NCI-H1105 treated with DMSO at 0.1 percent for 48 hours (cell line): ENCODE measurements at places on chromosomes 1 and 21.

DNA sequence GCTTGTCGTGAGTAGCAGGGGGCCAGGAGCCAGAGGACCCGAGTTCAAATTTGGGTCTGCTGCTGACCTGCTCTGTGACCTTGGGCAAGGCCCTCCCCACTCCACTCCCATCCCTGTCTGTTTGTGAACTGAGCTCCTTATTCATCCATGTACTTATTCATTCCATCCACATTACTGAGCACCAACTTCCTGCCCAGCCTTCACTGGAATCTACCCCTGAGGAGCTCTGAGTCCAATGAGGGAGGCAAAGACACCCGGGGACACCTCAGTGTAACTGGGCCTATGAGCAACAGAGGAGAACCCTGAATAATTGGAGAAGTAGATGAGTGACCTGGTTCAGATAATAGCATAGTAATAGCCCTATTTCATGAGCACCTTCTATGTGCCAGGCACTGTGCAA lies 8.9 kb downstream of the BSND start:
- DNase-seq = no peak

- no peak for DNase-seq
Measured at GRCh38 chr1:15508700-15509487, 15.1 kb downstream of the CASP9 start.

DNA sequence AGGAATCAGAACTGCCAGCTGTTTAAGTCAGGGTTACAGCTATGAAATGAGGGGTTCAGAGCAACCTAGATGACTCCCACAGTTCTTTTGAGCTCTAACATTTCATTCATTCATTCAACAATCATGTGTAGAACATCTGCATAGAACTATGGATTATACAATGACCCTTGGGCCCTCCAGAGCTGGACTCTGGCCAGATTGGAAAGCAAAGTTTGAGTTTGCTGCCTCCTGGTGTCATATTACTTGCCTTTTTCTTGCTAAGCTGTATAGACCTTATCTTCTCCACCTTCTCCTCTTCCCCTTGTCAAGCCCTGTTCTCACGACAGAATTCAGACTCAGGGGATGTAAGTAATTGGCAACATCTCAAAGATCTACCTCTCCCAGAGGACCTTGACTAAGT lies 4.0 kb downstream of the CASQ2 start:
- DNase-seq = peak; percentile 52

DNA sequence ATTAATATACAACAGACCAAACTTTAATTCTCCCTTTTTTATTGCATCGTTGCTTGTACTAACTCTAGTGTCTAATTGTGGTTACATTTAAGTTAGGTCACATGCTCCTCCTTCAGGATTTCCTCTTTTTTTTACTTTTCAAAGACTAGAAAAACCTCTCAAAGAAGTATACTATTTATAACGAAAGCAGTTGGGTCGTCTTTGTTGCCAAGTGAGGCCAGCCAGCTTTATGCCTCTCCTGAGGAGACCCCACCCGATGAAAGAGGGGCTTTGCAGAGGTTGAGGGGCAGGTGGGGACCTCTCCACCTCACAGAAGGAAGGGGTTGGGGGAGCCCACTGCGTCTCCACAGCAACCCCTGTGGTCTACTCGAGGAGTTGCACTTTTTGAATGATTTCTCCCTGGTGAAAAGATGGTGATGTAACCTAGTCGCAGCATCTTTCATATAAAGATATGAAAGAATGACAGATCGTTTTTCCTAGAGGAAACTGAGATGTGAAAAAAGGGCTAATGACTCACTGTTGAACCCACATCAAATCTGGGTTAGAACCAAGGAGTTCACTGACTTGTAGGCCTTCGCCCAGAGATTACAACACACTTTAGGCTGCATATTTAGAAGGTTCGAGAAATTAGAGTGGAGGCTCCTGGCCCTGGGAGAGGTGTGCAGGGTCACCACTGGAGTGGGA lies 6.4 kb downstream of the TGFB2 start:
- DNase-seq = no peak

DNA sequence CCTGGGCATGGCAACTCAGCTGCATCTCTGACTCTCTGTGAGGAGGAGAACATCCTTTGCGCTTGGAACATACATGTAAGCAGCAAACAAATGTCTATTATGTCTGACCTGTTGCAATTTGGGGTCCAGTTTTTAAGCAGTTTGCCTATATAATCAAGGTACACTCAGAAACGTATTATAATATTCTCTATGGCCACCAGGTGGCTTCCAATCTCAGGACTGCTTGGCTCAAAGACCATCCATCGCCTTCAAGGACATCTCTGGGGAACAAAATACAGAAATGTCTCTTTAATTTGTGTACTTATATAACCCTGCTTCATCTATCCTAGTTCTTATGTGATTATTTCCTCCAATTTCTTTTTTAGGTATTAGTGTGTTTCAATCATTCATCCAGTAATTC lies 227.2 kb downstream of the OLFM3 start:
- peak; percentile 20 for DNase-seq

DNA sequence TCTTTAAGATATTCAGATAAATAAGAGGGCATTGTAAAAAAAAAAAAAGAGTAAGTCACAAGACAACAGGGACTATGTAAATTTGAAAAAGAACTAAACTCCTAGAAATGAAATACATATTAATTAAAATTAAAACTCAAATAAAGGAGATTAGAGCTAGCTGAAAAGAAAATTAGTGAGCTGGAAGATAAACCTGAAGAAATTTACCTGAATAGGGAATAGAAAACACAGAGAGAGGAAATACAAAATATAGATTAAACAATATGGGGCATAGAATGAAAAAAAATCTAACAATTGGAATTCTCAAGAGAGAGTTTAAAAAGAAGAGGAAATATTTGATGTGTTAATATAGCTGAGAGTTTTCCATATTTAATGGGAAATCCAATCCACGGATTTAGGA lies 35.6 kb upstream of the TADA1 start:
- no peak for DNase-seq

DNA sequence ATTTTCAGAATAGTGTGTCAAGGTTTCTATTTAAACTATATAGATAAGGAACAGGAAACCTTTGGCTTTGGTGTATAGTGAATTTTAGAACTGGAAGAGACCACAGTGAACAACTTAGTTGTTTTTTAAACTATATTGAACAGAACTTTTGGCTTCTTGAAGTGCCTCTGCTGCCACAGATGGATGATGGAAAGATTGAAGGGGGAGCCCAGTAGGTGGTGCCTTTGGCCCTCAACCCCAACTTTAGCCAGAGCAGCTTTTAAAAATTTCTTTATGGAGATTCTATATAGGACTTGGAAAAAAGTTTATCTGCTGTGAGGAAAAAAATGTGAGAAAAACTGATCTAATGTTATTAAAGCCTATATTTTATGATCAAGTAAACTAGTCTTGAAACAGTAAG lies 50.2 kb downstream of the SWT1 start:
- DNase-seq = no peak

DNA sequence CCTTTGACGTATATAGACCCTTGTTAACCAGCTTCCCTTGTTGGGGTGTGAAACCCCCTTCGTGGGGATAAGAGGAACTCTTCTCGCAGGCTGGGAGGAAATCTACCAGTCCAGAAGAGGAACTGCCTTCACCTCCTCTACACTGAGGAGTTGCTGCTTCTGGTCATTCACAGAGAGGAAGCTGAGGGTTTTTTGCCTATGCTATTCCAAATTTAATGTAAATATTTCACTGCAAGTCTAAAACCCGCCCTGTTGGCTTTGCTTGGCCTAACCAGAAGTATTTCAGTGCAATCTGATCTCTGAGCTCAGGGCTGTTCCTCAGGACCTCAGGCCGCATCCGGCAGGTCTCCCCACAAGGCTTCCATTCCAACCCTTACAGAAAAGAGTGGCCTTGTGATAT lies 150.1 kb downstream of the HIVEP3 start:
- no peak for DNase-seq

DNA sequence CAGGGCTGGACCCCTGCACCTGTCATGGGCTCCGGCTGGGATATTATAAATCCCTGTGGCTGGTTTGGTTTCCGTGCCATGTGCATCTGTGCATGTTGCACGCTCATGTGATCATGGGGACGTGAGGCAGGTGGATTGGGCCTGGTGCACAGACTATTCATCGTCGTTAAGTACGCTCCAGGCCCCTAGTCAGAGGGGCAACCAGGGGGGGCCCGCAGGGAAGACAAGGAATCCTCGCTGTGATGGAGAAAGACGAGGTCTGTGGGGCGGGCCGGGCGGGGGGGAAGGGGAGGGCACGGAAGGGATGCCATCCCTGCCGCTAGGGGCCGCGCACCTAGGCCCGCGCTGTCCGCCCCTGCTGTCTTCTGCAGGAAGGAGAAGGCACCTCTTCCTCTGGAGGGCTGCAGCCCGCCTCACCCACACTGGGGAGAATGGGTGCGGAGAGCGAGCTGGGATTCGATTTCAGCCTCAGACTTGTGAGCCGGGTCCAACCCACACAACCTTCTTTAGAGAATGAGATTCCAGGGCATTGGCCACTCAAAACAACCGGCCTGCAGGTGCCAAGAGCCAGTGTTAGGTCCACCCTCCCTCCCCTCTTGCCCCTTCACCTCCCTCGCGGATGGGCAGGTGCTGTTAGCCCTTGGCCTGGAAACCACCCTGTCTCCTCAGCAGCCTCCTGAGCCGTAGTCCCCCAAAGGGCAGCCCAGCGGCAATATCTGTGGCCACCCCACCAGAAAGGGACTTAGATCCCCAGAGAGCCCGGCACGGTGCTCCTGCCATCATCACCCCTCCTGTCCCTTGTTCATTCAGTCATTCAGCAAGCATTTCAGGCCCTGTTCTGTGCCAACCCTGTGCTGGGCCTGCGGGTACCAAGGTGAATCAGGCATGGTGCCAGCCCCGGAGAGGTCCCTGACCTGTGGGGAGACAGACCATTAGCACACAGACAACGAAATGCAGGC lies 950 bp upstream of the LRP8 start:
- no peak for DNase-seq

- peak; percentile 34 for DNase-seq
Measured at GRCh38 chr1:156726549-156727226, 1.6 kb upstream of the METTL25B start.

DNA sequence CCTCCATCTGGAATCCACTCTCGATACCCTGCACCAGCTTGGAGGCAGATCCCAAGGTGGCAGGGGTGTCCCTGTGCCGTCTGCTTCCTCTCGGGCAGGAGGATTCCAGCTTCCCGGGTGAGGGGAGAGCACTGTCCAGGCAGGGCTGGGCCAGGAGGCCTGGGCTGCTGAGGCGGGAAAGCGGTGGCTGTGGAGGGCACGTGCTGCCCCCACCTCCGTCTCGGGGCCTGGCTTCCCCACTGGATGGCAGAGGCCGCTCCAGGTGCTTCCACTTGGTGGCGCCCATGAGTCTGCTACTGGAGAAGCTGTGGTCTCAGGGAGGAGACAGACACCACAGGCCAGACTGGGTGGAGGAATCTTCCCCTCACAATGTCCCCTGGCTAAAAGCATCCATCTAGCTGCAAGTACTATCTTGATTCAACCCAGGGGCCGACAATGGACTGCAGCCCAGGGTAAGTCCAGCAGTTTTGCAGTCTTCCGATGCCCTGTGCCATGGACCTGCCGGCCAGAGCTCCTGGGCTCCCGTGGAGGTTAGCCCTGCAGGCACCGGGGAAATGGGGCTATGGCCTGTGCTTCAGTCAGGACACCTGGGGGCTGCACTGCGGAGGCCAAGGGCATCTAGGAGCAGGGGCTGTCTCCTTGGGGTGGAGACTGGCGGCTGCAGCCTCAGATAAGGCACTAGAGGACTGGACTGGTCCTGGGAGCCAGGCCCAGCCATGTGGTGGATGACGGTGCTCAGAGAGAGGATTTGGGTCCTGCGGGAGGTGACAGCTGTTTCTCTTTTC lies 41.3 kb upstream of the EIF4G3 start:
- DNase-seq = peak; percentile 1

DNA sequence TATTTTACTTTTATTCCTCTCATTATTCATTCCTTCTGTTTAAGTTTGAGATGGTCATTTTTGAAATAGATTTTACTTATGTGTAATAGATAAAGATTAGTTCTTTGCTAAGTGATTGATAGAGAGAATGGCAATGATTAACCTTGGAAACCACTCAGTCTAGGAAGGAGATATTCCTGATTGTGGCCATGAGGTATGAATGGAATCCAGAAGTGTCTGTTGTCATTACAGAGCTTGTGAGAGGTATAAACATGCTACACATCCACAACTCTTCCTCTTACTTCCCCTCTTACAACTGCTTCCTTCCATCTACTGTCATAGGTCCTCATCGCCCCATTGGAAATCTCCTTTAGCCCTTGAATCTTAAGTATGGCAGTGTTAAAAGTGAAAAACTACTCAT lies 988.8 kb upstream of the B3GALT2 start:
- DNase-seq = no peak

DNA sequence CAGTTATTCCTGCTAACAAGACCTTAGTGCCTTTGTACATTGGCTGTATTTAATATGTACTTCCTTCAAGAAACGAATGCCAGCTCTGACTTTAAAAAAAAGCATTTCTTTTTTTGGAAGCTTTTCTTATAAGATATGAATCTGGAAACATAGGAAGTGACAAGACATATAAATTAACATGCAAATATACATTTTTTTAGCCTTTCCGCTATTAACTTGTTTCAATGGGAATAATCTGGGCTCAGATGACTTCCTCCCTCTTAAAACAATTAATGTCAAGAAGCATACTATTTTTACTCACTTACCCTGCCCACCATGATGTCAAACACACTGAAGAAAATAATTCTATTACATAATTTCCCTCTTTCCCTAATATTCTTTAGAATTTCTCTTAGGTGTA lies 1.4 kb downstream of the DENND1B start:
- DNase-seq = no peak

DNA sequence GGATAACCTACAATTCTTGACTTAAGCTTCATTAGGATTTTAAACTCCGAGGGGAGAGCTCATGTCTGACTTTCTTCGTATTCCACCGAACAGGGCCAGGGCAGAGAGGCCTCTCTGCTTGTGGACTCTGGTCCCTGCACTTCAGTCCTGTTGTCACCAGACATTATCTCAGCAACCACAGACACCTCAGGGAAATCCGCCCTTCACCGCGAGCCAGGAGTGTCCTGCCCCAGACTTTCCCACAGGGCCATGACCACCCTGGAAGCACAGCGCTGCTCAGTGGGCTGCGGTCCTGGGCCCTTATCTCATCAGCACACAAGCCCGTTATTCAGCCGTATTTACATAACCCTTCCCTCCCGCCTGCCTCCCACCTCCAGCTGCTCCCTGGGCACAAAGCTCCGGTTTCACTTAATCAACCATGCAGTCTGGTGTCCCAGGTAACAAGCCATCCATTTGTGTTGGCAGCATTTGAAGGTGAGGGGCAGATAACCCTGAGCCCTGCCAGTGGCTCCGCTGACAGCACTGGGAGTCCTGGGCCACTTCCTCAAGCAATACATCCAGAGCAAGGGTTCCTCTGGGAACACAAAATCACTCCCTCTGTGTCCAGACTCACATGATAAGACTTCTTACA lies 122.8 kb upstream of the RAB4A start:
- DNase-seq = peak; percentile 56

- no peak for DNase-seq
Measured at GRCh38 chr21:24995216-24995615, 612.1 kb downstream of the MRPL39 start.

- DNase-seq = no peak
Measured at GRCh38 chr1:203658274-203658673, 31.6 kb downstream of the ATP2B4 start.
